ENCODE measurements at places on chromosomes 7 and 10.
A peak's percentile ranks its signal among the peaks of the same experiment; 100 is the strongest.

DNA sequence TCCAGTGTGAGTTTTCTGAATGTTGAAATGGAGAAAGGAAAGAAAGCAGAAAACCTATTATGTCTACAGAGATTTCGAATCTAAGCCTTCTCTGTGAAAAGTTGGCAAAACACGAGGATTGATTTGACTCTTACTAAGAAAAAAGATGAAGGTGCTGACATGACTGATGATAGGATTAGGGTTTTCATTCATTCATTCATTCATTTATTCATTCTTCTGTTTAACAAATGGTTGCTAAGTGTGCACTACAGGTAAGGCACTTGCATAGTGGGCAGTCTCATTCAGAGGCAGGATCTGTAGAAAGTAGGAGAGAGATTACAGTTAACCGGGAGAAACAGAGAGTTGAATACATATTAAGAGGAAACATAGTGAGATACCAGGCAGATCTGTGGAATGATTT lies 137.1 kb downstream of the ZNF365 start:
- DNase-seq, result no peak

- no peak for DNase-seq
These were observed 78.4 kb upstream of the EMX2 start for GRCh38 chr10:117464176-117464575.

GRCh38 chr7:36748017-36748487 lies 23.8 kb upstream of the AOAH start:
- no peak for DNase-seq

- peak; percentile 36 for DNase-seq
These were observed at the start of gene DGKB for GRCh38 chr7:14902589-14903067. Gene DGKB (minus strand): TSS chr7:14902751.

DNA sequence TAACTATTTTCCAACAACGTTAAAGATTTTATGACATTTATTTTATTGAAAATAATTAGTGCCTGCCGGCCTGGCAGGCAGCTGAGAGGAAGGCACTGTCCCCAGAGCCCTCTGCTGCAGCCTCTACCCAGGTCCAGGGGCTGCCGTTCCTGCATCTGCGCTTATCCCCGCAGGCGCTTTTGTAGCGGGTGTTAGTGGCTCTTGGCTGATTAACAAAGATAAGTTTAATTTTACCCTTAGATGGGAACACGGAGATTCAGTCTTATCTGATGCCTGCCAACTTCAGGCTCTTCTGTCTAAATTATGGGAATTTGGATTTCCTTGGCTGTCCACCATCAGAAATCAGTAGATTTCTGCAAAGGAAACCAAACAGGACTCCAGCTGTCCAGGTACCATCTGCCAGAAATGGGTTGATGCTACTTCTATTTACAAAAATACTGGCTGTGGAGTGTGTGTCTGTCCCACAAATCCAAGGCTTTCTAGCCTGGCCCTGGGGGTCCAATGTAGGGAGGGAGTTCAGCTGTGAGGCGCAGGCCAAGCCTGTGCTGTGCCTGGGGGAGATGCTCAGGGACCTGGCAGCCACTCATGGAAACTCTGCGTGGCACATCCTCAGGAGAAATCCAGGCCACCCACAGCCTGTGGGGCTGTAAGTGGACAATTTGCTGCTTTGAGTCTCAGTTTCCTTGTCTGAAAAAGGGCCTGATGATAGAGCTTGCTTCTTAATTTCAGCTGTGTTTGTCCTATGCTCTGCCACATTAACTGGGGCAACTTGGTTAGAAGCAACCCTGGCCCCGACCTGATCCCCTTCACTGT lies 62.0 kb upstream of the IGFBP3 start:
- no peak for DNase-seq

DNA sequence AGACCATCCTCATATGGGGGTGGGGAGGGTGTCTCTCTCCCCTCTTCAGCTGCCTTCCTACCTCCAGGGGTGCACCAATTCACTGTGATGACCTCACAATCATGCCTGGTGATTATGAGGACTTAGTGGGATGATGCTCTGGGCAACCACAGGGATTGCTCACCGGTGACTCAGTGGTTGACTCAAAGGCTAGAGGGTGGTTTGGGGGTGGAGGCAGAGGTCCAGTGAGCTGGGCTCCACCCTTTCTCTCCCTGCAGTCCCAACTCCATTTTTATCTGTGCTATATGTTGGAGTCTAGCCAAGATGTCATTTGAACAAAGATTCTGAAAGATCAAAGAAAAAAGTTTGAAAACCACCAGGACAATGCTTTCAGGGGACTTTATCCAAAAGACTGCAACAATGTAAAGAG lies 286.9 kb downstream of the KCNMA1 start:
- no peak for DNase-seq
